ENCODE measurements at places on chromosomes 6 and 20. TPM values are rescaled to one million over a fixed set of nuclear protein-coding genes. Genes with fewer than 3 reads are reported as not detected.
A peak's percentile ranks its signal among the peaks of the same experiment; 100 is the strongest.

DNA sequence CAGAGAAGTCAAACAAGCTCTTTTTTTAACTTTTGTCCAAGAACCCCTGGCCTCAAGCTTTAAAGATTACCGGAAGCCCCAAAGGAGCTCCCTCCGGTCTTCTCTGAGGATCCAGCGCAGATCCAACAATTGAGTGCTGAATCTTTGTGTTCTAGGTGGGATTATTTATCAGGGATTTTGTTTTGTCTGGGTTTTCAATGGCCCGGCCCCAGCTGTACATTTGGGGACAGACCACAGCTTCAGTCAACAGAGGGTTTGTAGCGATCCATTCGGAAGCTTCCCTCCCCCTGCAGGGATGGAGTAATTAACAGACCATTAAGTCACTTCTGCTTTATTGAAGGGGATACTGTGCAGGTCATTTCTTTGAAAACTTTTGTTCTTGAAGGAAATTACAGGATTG is 7.8 kb downstream of the OLIG3 start:
- no peak for DNase-seq

DNA sequence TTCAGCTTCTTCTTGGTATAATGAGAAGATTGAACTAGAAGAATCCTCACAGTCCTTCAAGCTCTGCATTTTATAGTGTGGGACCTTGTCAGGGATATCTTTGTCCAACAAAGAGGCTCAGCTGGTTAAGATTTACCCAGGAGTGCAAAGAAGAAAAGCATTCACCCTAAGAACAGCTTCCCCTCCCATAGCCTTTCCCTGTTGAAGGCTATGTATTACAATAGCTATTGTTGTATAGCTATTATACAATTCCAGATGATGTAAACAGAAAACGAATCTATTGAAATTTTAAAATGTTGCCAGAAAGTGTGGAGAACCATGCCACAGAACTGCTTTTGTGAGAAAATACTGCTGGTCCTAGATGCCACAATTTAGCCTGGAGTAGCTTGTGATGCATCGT is 85.5 kb upstream of the CNKSR3 start:
- DNase-seq, result no peak

DNA sequence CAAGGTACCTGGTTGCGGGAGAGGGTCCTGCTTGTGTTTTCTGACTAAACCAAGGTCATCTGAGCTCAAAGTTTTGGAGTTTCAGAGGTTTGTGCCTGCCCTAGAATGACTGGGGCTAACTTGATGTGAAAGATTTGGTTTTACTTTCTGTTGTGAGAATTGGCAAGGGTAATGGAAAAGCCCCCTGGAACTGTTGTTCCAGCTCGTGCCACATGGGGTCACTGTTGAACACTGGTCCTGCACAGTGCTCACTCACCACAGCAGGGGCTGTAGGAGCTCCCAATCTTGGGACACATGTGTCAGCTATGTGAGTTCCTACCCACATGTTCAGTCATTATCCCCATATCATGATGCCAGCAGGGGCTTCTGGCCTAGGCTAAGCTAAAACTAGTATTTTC is 6.5 kb downstream of the TGM6 start:
- no peak for DNase-seq

DNA sequence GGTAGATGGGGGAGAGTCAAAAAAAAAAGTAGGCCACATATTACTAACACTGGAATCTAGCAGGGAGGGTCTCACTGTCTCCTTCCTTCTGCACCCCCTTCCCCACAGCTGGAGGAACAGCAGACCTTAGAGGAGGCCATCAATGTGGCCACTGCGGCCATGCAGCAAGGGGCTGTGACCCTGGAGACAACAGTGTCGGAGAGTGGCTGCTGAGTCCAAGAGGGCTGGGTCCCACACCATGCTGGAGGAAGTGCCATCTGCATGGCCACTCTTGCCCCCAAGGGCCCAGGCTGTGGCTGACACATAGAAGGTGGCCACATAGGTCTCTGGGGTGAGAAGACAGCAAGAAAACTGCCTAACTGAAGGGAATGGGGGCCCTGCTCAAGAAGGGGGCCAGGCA is 2.6 kb upstream of the DEF6 start:
- peak; percentile 57 for DNase-seq

- DNase-seq, result no peak
These were observed 4.8 kb upstream of the DUSP22 start for GRCh38 chr6:287489-287860.

- DNase-seq, result no peak
These were observed 15.3 kb upstream of the ZC3H12D start for GRCh38 chr6:149500096-149500495.

DNA sequence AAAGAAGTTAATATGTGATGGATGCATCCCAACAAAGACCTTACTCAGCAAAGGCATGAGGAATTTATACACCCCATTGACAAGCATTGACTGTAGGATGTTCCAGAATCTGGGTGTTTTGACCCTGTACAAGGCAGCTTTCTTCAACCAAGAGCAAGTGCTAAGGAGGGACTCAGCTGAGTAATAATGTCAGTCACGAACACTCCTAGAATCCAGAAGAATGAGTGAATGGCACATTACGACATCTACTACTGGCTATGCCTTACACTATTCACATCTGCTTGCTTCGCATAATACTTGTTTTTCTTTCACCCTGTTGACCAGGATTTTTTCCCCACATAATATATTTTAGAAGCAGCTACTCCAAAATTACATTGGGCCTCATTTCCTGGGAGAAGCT is 42.5 kb upstream of the VGLL2 start:
- DNase-seq, result no peak

DNA sequence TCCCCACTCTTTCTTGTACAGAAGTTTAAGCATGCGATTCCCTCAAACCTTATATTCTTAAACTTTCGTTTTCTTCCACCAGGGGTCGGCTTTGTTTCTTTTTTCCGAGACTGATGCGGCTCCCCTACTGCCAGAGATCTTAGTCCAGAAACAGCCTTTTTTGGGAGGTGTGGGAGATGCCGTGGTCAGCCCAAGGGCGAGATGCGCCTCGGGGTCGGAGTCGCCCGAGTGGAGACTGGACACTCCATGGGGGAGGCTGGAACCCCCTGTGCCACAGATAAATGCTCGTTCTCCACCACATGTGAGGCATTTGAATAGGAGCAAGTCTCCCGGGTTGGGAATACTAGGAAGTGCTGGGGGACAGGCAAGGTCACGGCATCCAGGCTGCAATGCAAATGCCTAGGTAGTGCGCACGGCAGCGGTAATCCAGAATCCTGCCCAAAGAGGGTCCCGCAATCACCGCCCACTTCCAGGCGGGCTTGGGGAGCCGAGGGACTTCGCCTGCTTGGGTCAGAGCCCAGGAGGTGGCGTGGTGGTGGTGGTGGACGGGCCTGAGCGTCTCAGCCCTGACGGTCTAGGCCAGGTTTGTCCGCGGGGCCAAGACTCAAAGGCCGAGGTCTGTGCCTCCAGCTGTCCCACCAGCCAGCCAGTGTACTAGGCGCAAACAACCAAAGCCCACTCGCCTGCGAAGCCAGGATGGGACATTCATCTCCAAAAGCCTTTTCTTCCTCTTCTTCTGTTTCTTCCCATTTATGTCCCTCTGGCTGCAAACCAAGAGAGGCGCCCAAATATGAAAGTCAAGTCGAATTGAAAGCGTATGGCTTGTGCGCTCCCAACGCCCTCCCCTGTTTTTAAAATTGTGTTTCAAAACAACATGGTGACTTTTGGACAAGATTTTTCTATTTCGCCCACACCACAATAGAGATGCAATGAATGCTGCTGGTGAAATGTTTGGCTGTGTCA is 39.3 kb upstream of the OSTM1 start:
- DNase-seq, result no peak

DNA sequence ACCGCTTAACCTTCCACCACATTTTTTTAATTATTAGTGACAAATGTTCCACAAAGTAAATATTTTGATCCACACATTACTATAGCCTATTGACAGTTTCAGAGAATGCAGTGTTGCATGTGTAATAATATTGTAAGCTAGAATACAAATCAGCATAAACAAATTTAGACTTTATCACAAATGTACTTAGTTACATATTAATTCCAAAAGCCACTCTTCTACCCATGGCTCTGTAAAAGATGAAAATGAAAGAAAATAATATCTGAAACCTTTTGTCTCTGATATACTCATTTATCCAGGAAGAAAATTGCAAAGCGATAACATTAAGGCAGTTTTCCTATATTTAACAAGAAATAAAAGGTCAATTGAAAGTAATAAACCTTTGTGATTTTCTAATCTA is 954.0 kb upstream of the MAN1A1 start:
- no peak for DNase-seq

DNA sequence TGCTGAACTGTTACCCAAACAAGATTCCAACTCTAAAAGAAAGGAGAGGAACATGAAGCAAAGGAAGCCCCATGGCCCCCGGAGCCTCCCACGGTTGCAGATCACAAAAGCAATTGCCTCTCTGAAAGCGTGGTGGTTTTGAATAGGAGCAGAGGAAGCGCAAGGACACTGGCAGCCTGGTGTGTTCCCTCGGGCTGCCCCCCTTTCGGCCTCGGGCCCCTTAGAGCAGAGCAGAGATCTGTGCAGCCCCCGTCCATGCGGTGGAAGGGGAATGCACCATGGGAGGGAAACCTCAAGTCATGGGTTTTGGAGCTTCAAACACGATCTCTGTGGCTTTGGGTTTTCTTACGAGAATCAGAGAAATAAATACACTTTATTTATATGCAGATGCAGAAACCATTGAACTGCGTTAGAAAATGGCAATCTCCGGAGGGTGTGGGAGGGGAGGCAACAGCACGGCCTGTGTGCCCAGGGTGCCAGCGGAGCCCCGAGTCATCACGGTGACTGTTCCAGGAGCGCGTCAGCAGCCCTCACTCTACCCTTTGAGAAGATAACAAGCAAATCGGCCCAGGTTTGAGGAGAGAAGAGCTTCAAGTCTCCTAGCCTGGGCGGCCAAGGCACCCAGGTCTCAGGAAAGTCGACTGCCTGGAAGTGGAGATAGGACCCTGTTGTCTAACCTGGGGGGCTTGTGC is 20.5 kb downstream of the FOXF2 start:
- no peak for DNase-seq

DNA sequence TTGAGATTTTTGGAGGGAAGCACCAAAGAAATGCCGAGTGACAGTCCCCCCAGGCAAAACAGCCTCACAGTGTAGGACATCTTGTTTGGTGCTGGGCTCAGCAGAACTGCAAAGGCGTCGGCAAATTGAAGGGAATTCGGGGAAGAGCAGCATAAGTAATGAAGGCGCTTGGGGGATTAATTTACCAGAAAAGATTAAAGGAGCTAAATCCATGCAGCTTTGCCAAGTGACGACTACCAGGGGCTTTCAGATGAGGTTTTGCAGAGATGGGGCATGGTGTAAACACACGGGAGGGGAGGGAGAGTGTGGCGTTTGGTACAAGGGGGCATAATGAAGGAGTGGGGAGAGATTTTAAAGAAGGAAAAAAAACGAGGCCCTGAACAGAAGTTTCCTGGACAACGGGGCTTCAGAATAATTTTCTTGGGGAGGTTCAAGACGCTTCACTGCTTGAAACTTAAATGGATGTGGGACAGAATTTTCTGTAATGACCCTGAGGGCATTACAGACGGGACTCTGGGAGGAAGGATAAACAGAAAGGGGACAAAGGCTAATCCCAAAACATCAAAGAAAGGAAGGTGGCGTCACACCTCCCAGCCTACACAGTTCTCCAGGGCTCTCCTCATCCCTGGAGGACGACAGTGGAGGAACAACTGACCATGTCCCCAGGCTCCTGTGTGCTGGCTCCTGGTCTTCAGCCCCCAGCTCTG is 45.4 kb upstream of the CDH22 start:
- no peak for DNase-seq

GRCh38 chr20:58852543-58853271 is at the start of gene GNAS:
Gene GNAS, plus strand, starts transcription at chr20:58852716.
- no peak for DNase-seq

- DNase-seq, result no peak
These were observed 419.2 kb downstream of the EPM2A start for GRCh38 chr6:145315982-145316600.

- DNase-seq, result no peak
These were observed 43.1 kb upstream of the HECA start for GRCh38 chr6:139091826-139092225.

DNA sequence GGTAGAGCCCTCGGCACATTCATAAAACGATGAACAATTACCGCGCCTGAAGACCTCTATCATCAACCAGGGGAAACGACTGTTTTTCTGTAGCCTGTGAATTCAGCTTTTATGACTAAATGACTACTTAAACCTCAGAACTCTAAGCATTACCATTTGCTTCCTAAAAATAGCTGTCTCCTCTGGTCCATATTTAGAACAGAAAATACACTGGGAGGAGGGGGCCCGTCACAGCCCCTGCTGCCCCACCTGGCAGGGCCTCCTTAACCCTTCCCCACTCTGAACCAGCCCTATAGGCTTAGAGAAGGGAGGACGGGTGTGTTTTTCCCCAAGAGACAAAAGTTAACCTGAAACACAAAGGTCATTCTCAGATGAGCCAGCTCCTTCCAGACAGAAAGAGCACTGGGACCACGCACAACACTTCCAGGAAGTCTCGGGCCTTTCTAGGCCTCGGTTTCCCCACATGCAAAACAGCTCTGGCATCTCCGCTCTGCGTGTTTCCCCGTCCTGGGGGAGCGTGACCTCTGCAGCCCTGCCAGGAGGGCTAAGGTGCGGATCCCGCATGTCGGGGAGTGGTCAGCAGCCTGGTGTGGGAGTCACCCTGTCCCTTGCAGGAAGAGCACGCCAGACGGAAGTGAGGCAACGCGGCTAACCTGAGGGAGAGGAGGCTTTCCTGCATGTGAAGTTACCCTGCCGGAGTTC is 193.9 kb downstream of the DLL1 start:
- no peak for DNase-seq

- no peak for DNase-seq
These were observed 77.7 kb upstream of the OLIG3 start for GRCh38 chr6:137571854-137572253.

GRCh38 chr6:118649918-118650581 is 1.3 kb downstream of the CEP85L start:
- DNase-seq, result no peak

DNA sequence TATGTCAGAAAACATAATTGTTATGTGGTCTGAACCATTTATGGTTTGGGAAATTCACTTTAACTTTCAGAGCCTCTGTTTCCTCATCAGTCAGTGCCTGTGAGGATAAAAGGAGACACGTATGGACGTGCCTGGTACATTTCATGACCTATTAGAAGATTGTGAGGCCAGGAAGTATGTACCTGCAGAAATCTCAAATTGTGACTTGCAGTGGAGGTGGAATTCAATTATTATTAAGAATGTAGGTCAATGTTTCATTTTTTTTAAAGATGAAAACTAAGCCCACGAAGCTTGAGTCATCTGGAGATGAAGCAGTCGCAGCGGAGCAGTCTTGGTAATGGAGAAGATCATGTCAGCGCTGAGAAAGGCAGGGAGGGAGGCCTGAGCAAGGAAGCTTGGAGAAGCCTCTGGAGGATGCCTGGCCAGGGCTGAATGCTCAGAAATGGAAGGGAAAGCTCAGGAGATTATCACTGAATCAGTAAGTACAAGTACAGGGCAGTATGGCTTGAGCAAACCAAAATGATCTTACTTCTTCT is 3.9 kb upstream of the DSE start:
- no peak for DNase-seq

ZNF391 gene
- total RNA-seq, result 14.1 TPM

SIGLEC1 gene
- 17.1 TPM for total RNA-seq

MRPL14 gene
- 47.4 TPM for total RNA-seq

CCND3 gene
- 75.1 TPM for total RNA-seq

SLC12A5 gene
- not detected for total RNA-seq

PRPH2 gene
- 3.5 TPM for total RNA-seq

PLCG1 gene
- total RNA-seq, result 48.5 TPM

FOXC1 gene
- total RNA-seq, result 3.0 TPM

FLOT1 gene
- total RNA-seq, result 206 TPM

MAS1 gene
- not detected for total RNA-seq
